CD4-positive, alpha-beta T cell treated with Interleukin-6 for 4 hours (primary cell): ENCODE measurements at places on chromosomes 7 and 10.

DNA sequence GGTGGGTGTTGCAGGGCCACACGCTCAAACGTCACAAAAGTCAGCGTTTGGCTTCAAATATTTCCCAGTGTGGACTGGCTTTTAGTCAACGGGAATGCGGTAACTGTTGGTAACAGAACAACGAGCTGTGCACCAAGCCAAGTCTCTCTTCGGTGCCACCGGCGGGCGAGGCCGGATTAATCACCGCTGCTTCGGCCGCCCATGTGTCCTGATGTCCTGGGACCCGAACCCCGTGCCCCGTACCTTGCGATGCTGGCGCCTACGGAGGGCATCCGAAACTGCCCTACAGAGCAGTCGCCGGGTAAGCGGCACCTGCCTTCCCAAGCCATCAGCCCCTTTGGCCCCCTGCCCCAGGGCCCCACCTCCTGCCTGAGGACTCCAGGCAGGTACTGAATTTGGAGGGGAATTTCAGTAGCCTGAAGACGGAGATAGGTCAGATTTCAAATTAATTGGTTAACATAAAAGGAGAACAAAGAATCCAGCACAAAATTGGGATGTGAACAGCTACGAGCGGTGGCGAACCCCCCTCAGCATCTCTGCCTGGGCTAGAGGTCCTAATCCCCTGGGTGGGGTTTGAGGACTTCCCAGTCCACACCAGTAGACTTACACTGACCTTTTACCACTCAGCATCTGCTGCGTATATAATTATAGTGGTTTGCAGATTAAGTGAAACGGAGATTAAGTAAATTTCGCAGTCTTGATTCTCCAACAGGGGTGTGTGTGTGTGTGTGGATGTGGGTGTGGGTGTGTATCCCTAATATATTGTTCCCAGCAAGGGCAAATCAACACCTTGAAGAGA lies at the start of gene LRRC72:
LRRC72 (plus strand) TSS at position 84 of the 799 bp plus-strand sequence; CDS start at position 212, 128 bp downstream.
- no peak for DNase-seq

GRCh38 chr7:107152011-107152410 lies 16.8 kb upstream of the HBP1 start:
- no peak for DNase-seq

GRCh38 chr10:13904064-13904463 lies 317.3 kb downstream of the PRPF18 start:
- DNase-seq, result no peak

- DNase-seq, result no peak
These were observed 68.9 kb upstream of the DNAAF5 start for GRCh38 chr7:657565-658119.

DNA sequence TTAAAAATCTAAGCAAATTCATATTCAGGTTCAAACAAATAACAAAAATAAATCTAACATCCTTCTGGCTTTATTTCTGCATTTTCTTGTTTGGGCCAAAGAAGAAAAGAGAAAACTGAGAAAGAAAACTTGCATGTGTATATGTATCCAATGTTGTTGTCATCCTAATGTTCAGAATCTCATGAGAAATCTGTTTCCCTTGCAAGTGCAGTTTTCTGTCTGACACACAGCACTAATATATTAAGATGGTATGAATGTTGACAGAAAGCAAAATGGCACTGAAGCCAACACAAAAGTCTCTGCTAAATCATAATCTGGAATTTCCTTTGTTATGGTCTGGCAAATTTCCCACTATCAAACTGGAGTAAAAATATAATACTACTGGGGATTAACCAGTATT lies 235.9 kb downstream of the HGF start:
- DNase-seq, result no peak

- no peak for DNase-seq
These were observed 56.6 kb upstream of the BET1 start for GRCh38 chr7:94060752-94061151.

- peak; percentile 36 for DNase-seq
These were observed 2.0 kb upstream of the SFTPA1 start for GRCh38 chr10:79608505-79609375.

- DNase-seq, result no peak
These were observed 87.7 kb upstream of the CHST15 start for GRCh38 chr10:124180947-124181549.

DNA sequence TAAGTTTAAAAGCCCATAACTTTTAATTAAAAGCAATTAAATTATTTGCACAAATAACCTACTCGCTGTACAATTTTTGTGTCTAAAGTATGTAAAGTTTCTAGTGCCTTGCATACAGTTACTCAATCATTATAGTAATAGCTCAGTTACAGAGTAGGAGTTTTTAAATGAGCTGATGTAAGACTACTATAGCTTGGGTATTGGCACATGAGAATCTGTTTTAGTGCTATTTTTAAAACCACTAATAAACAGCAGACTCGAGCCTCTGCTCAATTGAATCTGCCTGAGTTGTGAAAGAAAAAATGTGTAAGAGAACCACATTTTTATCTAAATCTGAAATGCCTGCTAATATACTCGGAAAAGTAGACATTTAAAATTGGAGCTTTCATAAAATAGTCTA lies 31.1 kb downstream of the CTNNA3 start:
- no peak for DNase-seq

DNA sequence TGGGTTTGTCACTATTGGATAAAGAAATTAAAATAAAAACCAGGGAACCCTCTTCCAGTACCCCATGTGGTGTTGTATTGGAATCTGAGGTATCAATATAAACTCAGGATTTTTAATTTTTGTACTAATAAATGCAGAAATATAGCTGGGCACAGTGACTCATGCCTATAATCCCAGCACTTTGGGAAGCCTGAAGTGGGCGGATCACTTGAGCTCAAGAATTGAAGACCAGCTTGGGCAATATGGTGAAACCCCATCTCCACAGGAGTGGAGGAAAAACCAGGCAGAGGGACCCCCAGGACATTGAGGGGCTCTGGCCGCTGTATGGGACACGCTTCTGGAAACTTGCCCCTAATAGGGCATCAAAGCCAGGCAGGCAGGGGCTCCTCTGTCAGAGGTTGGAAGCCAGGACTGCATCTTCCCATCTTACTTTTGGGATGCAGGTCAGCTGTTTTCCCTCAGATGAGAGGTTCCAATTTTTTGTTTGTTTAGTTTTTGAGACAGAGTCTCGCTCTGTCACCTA lies 11.1 kb downstream of the ADIRF start:
- DNase-seq, result no peak

DNA sequence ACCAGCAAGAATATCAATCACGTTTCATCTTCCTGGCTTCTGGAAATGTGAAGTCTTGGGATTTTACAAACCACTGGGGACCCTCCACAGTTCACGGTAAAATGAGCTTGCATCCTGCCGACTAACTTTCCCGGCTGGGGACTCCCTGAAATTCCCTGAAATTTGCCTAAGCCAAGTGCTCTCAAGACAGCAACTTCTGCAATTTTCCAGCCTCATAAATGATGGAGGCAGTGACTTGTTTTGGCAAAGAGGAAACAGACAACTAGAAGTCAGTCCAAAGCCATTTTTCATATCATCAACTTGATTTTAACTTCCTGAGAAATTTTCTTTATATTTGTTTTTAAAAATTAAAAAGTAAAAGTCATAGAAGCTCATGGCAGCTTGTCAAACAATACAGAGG lies 212.3 kb downstream of the FANK1 start:
- no peak for DNase-seq

DNA sequence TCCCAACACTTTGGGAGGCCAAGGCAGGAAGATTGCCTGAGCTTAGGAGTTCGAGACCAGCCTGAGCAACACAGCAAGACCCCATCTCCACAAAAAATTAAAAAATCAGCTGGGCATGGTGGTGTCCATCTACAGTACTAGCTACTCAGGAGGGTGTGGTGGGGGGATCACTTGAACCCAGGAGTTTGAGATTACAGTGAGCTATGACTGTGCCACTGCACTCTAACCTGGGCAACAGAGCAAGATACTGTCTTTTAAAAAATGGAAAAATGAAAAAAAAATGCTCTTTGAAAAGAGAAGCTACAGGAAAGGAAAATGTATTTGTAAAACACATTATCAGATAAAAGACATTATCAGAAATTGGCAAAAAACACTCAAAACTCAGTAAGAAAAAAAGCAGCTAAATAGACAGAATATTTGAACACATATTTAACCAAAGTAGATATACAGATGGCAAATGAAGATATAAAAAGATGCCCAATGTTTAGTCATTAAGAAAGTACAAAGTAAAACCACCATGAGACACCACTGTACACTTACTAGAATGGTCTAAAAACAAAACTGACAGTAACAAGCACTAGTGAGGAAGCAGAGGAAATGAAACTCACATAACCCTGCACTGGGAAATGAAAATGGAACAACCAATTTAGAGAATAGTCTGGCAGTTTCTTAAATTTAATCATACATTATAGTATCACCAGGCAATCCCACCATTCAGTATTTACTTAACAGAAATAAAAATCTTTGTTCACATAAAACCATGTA lies 40.5 kb downstream of the NRBF2 start:
- DNase-seq, result no peak

DNA sequence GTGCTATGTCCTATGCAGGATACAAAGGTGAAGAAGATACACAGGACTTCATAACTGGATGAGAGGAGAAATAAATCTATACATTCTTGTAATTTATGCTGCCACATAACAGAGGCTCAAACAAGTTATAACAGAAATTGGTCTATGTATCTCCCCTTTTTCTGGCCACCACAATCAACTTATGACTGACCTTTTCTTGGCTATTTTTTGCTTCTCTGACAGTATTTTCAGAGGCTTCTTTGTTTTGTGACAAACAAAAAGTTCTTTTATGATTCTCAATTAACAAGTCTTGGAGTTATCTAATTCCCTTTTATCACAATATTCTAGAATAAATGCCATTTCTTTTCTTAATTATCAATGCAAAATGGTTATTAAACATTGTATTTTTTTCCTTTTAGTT lies 953.0 kb upstream of the ZWINT start:
- DNase-seq, result no peak

GRCh38 chr7:129375141-129375938 lies 58.9 kb upstream of the STRIP2 start:
- no peak for DNase-seq

- DNase-seq, result no peak
These were observed 7.7 kb upstream of the OPN1SW start for GRCh38 chr7:128783143-128783861.

DNA sequence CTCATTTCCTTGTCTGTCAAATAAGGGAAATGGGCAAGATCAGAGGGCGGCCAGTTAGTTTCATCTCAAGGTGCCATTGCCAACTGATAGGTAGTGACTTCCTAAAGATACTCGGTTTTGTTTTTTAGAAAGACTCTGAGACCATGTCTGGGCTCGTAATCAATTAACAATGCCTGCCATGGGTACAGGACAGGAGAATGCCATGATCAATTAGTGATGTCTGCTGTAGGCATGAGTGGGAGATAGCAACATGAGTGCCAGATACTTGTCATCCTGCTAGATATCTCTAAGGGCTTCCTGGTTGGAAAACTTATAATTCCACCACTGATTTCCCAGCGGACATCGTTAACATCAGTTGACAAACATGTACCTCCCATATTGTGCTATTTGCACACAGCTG lies 64.8 kb downstream of the SH3PXD2A start:
- DNase-seq, result no peak

GRCh38 chr10:28587270-28587969 lies 54.5 kb downstream of the WAC start:
- DNase-seq, result no peak

DNA sequence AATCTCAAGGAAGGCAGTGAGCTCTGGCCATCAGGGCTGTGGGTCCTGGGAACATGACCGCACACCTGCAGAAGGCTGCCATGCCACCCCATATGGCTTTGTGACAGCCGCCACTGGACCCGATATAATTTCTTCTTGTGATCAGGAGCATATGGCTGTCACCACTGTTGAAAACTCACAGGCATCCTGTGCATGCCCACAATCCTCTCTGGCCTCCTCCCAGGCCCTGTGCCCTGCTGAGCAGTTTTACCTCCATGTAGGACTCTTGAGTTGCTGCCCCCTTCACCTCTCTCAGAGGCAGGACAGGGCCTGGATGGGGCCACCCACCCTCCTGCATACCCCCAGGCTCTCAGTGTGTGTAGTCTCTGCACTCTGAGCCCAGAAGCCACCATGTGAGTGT lies 391.9 kb upstream of the AKR1E2 start:
- DNase-seq, result no peak

DNA sequence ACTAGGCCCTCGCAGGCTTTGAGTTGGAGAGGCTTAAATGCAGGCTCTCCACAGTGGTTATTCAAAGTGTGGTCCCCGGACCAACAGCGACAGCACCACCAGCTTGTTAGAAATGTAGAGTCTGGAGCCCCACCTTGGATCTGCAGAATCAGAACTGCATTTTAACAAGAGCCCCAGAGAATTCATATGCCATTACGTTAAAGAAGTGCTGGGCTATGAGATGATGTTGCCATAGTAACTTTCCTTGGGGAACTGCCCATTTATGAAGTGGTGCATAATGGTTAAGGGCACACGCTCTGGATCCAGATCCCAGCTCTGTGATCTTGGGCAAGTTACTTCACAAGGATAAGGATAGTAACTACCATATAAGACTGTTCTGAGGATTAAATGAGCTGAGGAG lies 48.9 kb downstream of the ZCCHC24 start:
- DNase-seq, result no peak

GRCh38 chr10:129169115-129169514 lies 297.9 kb upstream of the MGMT start:
- no peak for DNase-seq

GRCh38 chr10:69772933-69773704 lies 28.6 kb upstream of the COL13A1 start:
- no peak for DNase-seq

DNA sequence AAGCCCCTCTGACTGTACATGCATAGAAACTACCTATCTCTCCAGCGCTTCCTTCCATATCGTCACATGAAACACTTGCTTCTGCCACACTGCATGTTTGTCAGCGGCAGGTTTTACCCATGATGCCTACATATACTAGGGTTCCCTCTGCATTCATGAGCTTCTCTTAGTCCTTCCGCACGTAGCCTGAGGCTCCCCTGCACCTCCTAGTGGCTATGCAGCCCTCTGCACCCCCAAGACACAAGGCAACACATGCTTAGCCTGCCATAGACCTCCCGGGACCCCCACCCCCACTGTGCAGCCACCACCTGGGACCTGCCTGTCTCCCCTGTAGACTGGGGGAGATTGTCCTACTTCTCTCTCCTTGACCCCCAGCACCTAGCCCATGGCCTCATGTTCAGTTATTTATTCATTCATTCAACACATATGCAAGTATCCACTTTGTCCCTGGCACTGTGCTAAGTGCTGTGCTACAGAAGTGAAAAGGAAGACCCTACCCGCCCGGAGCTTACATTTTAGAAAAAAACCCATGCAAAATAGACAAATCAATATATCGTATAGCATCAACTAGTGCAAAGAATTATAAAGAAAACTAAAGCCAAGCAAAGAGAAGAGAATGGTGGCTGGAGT lies 23.5 kb downstream of the TMEM273 start:
- peak; percentile 32 for DNase-seq
